ENCODE measurements at places on chromosomes 12 and 14.

DNA sequence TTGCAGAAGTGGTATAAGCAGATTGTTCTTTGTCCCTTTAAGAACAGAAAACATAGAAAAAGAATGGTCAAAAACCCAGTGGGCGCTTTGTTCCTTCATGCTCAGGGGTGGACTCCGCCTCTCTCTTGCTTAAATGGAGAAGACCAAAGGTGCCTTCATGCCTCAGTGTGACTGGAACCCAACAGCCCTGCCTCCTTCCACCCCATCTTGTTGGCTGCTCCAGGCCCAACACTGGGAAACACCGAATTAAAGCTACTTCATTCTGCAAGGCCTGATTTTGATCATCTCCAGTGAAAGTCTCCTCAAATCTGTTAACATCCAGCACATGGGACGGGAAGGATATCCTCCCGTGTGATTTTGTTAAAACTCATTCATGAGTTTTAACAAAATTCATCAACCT lies 103.7 kb downstream of the BCL11B start:
- no peak for DNase-seq

DNA sequence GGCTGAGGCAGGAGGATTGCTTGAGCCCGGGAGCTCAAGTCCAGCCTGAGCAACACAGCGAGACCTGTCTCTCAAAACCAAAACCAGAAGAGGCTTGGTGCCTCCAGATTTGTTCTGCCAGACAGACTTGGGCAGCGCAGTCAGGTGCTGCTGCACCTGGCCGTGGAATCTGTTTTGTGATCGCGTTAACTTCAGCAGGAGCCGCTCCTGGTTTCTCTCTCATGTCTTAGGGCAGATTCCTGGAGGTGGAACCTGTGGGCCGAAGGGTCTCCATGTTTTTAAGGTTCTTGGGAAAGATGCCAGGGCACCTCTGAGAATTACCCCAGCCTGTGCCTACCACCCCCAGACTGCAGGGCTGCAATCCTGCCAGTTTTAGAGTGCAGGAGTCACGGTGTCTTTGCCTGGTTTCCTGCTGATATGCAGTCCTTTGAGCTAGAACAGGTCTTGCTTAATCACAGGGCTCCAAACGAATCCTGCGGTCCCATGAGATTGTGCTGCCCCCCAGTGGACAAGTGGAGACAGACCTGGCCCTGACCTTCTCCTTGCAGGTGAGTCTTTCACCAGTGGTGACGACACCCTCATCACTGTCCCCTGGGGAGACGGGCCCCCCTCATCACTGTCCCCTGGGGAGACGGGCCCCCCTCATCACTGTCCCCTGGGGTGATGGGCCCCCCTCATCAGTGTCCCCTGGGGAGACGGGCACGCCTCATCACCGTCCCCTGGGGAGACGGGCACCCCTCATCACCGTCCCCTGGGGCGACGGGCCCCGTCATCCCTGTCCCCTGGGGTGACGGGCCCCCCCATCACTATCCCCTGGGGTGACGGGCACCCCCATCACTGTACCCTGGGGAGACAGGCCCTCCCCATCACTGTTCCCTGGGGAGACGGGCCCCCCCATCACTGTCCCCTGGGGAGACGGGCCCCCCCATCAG lies 37.6 kb downstream of the PACS2 start:
- DNase-seq = peak; percentile 98

DNA sequence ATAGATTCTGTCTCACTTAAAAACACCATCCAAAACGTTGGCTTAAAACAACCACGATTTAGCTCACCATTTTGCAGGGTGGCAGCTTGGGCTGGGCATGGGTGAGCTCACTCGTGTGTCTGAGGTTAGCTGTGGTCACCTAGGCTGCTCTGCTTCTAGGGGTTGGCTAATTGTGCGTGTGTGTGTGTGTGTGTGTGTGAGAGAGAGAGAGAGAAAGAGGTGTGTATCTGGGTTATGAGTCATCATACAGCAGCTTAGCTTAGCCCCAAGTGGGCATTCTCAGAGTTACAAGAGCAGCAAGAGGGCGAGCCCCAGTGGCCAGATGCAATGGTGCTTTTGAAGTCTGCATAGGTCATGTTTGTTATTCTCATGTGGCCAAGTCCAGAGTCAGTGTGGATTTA lies 6.0 kb downstream of the FBXW8 start:
- no peak for DNase-seq

DNA sequence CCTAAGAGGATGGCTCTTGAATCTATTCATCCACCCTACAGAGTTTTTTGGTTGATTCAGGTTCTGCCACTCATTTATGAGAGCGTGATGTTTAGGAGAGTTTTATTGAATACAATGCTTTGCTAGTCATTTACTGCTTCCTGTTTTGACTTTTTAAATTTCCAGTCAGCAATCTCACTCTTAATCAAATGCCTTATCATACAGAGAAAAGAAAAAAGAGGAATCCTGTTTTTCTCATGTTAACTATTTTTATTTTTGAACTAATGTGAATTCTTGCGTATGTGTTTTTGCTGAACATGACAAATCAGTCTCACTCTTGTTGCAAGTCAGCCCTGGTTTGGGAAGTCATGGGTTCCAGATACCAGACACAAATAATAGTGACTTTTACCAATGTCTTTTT lies 22.1 kb upstream of the LGMN start:
- no peak for DNase-seq

GRCh38 chr12:114884575-114884974 lies 200.6 kb upstream of the TBX3 start:
- DNase-seq = no peak

- DNase-seq = no peak
Observed at GRCh38 chr14:104460791-104461651, 118.5 kb upstream of the C14orf180 start.

GRCh38 chr12:58166643-58167042 lies 225.3 kb downstream of the ATP23 start:
- no peak for DNase-seq

DNA sequence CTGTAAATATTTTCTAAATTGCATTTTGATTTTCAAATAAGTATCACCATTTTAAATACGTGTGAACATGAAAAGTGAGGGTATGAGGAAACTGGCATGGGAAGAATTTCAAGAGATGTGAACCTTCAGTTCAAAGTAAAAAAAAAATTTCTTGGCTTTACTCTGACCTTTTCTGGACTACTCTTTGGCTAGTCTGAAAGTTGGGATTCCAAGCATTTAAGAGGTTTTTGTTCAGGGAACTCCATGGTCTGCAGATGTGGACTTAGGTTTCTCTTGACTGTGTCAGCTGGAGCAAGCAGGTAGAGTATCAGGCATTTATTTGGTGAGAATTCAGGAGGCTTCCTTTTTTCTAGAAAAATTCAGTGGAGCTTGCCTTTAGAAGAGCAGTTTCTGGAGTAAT lies 311.6 kb downstream of the LRIG3 start:
- DNase-seq = no peak

DNA sequence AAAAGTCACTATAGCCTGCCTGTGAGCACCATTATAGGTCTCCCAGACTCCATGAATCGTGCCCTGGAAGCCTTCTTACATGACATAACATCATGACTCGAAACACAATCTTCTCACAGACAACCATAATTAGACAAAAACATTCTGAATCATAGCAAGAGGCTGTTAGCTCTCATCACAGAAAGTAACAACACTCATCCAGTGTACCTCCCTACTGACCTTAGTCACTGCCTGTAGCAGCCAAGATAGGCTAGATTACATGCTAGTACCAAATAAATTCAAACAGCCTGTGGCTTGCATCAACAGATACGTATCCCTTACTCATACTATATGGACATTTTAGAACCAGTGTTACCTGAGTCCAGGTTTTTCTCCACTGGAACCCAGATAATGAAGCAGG lies 663.8 kb upstream of the FOXG1 start:
- DNase-seq = peak; percentile 72

- no peak for DNase-seq
Observed at GRCh38 chr14:89198544-89199329, 218.3 kb downstream of the FOXN3 start.

DNA sequence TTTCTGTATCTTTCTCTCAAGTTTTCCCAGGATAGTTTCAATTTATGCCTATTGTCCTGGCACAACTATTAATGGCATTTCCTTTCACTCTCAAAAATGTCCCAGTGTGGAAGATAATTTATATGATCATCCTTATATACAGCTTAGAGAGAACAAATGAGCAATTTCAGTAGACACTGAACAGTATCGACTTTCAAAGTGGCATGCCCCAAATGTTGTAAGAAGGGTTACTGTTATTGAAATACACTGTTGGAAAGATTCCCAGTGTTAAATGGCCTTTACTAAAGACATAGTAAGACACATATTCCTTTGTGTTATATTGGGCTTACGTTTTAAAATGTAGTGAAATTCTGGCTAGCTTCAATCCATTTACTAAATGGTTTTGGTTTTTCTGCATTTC lies 202.3 kb upstream of the CDKN3 start:
- DNase-seq = no peak

DNA sequence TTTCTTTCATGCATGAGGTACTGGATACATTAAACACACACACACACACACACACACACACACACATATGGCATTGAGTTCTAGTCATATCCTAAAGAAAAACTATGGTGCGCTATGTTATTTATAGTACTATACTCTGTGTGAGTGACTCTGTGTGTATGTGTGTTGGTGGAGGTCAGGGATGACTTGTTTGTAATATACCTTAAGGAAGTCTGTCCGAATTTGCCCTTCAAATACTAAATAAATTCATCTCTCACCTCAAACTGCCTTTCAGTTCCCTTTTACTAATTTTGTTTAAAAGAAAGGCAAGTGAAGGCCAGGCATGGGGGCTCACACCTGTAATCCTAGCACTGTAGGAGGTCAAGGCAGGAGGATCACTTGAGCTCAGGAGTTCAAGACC lies 2.1 kb upstream of the AKAP5 start:
- no peak for DNase-seq

DNA sequence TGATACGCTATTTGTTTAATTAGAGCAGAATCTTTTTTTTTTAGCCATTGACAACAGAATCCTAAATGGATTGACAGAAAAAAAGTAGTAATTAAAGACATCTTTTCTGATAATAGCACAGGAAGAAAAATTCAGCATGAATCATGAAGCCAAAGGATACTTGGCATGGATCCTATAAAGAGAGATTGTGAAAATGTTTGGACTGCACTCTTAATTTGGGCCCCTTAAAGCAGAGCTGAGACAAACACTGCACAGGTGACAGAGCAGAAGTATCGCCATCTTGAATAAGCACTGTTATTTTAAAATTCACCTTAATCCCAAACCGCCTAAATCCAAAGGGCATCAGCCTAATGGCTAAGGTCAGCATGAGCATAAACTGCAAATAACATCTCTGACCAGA lies 48.8 kb upstream of the SEL1L start:
- no peak for DNase-seq

- peak; percentile 56 for DNase-seq
Observed at GRCh38 chr12:2959192-2959504, at the start of gene TEAD4. TEAD4 (plus strand) TSS chr12:2959397.

- DNase-seq = no peak
Observed at GRCh38 chr12:24414480-24414879, 465.0 kb upstream of the SOX5 start.

DNA sequence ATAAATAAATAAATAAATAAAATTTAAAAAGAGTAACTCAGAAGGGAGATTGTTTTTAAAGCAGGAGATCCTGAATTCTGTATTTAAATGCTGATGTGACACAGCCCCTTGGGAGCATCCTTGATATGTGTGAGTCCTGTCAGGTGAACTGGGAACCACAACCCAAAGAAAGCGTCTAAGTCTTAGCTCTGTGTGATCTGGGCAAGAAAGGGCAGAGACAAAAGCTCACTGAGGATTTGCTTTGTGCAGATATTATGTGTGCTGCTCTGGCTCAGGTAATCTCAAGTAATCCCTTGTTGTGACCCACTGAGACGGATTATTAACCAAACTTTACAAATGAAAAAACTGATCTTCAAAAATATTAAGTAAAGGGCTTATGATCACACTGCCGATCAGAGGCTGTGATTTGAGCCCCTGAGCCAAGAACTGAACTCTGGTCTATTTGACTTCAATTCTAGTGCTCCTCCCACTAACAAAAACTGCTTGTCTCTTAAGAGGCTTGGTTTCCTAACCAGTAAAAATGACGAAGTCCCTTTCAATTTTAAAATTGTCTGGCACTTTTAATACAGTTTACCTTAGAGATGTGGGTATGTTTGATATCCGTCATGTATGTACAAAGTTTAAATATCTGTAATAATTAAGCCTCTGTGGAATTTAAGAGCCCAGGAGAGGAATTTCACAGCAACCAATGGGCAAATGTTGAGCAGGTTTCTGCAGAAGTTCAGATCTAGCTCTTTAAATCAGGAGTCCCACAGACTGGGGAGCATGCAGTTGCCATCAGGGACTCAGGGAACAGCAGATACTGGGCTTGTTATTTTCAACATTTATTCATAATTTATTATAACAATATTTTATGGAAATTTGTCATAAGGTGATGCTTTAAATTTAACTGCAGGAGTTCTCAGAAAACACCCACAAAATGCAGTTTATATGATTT lies 46.1 kb downstream of the CPM start:
- no peak for DNase-seq

DNA sequence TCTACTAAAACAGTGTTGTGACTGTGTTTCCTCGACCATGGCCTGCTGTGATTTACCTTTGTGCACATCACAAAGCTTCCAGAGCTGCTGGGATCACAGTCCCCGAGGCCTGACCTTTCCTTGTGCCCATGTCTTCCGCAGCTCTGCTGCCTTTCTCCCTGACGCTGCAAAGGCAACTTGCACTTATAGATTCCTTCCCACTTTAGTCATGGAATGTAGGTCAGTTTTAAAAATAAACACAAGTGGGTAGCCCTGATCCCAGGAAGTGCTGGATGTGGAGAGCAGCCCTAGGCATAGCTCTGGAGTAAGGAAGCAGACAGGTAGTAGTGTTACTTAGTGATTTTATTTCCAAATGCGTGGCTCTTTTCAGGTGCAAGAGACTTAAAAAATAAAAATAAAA lies 825.7 kb downstream of the AACS start:
- no peak for DNase-seq

DNA sequence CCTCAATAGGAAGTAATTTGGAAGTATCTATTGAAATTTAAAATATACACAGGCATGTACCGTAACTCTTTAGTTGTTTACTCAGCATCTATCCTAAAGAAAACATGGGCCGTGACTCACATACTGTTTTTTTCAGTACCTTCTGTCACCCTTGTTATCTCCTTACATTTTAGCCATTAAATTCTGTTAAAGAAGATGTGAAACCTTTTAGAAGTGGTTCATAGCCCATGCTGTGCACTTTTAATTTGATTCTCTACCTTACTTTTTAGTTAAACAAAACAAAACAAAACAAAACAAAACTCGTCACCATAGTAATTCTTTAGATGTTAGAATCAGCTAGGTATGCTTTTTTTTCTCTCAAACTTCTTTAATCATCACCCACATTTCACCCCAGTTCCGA lies 494.4 kb upstream of the RGS6 start:
- no peak for DNase-seq

DNA sequence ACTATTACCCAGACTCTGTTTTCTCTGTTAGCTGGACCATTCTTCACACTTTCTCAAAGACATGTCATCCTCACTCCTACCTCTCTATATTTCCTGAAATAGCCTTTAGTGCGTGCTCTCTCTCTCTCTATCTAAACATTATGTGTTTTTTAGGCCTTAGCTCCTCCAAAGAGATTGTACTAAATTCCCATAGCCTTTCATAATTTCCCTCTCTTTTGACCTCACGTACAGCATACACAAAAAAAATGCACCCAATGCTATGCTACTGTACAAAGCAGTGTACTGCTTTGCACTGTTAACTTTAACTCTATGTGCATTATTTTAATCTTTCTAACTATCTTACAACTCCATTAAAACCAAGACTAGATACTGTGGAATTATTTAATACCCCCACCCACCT lies 288.4 kb downstream of the DAD1 start:
- no peak for DNase-seq

- no peak for DNase-seq
Observed at GRCh38 chr12:126182619-126183236, 1117.5 kb downstream of the AACS start.

GRCh38 chr12:125222876-125223275 lies 157.6 kb downstream of the AACS start:
- DNase-seq = no peak

All from NCI-H1694 treated with DMSO at 0.1 percent for 48 hours (cell line).